ENCODE measurements at places on chromosomes 11 and 22.
A peak's percentile ranks its signal among the peaks of the same experiment; 100 is the strongest.

- no peak for DNase-seq
Observed at GRCh38 chr11:6194065-6194581, 4.9 kb upstream of the OR52W1 start.

DNA sequence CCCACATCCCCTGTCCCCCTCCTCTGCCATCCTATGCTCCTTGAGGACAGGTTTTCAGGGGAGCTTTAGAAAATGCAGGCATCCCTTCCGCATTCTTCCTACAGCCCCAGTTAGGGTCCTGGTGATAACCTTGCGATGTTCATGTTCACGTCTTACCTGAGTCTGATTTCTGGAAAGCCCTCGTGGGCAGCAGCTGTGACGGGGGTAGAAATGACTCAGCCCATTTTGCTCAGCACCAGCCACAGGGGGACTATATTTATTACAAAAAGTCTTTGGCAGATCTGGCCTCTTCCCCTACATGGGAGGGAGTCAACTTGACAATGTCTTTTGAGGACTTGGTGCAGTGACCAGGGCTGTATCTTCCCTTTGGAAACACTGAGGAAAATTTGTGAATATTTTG, 12.3 kb downstream of the PKNOX2 start:
- DNase-seq: no peak

GRCh38 chr11:129331217-129331616, 44.4 kb upstream of the BARX2 start:
- no peak for DNase-seq

GRCh38 chr11:102518296-102519094, 12.1 kb downstream of the MMP7 start:
- DNase-seq: peak; percentile 13

DNA sequence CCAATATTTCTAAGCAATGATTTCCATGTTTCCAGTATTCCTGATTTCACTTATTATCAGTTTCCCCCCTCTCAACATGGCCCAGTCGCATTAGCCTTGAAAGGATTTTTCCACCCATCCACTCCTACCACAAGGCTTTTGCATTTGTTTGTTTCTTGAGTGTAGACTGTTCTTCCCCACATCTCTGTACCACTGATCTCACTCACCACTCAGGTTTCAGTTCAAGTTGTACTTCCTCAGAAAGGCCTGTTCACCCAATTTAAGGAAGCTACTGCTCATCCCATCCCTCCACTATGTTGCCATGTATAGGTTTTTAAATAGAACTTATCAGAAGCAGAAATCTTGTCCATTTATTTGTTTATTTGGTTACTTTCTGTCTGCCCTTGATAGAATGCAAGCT, 472.3 kb downstream of the FAM181B start:
- DNase-seq: no peak

DNA sequence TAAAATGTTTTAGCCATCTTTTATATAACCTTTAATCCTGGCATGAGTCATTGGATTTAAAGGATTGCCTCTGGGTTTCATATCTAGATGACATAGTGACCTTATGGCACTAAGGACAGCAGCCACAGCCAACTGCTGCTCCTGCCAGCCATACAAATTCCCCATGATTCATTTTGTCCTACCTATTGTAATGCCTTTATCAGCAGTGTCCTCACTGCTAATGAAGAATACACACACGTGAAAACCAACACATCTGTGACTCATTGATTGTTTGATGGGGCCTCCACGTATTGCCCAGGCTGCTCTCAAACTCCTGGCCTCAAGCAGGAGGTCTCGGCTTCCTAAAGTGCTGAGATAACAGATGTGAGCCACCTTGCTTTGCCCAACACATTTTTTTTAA, 1.8 kb downstream of the LDHAL6A start:
- DNase-seq: no peak

- DNase-seq: peak; percentile 37
Observed at GRCh38 chr22:40666151-40666848, 13.0 kb upstream of the MCHR1 start.

DNA sequence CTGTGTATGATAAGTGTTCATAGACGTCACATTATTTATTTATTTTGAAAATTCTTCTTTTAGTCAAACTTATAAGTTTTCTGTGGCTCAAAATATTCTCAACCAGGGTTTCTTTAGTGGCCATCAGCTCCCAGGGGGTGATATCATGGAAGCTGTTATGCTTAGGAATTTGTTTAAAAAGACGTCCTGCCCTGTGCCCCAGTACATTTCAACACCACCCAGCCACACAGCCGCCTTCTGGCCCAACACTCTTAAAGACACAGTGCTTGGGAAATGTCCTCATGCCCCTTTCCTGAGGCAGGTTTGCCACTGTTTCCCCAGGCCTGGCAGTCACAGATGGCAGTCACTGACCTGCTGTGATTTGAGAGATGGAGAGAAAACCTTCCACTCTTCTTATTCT, 19.9 kb downstream of the TSKU start:
- DNase-seq: peak; percentile 80

DNA sequence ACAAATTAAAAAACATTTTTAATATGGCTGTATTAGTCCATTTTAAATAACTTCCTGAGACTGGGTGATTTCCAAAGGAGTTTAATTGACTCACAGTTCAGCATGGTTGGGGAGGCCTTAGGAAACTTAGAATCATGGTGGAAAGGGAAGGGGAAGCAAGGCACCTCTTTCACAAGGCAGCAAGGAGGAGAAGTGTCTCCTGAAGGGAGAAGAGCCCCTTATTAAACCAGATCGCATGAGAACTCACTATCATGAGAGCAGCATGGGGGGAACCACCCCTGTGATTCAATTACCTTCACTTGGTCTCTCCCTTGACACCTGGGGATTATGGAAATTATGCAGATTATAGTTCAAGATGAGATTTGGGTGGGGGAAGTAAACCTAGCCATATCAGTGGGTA, 488.6 kb downstream of the ETS1 start:
- DNase-seq: no peak

- no peak for DNase-seq
Observed at GRCh38 chr11:10747733-10748132, 3.3 kb upstream of the CTR9 start.

DNA sequence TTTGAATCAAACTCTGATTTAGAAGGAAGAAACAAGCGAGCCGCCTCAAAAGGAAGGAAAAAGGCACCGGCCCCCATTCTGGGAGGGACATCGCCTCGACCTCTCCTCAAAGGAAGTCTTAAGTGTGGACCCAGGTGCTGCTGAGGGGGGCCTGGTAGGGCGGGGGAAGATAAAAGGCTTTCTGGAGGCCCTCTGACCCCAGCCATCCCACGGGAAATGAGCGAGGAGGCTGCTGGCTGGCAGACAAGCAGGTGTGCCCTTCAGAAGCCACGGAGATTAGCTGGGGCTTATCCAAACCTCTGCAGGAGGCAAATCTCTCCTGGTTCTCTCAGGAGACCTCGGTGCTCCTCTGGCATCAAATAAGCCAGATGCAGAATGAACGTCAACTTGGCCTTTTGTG, 171.4 kb upstream of the BLID start:
- DNase-seq: no peak

DNA sequence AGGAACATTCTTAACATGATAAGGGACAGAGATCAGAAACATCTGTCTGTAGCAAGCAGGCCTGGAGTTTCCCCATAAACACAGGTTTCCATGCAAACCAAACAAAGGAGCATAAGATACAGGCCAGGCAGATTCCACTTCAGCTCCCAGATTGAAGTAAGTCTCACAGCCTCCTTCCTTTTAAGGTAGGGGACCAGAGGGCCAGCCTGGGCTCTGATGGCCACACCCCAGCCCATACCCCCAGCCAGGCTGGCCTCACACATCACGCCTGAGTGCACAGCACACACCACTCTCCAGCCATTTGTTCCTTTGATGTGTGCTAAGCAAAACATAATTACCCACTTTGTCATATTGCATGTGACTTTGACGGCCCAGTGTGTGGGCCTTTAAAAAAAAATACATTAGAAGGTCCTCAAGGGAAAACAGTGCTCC, 518.7 kb downstream of the NTM start:
- peak; percentile 70 for DNase-seq

GRCh38 chr22:40213478-40213877, 35.8 kb downstream of the TNRC6B start:
- DNase-seq: no peak

DNA sequence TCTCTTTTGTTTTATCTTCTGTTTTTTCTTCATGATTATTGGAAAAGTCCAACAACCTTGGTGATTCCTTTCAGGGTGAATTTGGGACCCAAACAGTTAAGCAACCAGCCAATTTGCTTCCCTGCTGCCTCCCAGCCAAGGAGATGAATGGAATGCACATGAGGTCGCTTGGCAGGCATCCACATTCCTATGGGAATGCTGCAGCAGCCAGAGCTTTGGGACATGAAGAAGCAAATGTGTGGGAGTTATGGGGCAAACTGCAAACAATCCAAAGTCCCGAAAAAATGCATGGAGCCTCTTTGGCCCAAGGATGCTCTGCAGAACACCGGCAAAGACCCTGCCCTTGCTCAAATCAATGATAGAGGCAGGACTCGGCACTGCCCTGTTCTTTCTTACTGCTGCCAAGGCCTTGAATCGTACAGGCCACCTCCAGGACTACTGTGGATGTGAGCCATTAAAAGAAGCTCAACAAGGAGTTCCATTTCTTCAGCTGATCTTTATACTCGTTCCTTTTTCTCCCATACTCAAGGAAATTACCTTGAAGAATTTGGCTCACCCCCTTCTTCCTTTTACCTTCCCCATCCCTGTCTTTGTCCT, 117.3 kb upstream of the TEAD1 start:
- peak; percentile 91 for DNase-seq

DNA sequence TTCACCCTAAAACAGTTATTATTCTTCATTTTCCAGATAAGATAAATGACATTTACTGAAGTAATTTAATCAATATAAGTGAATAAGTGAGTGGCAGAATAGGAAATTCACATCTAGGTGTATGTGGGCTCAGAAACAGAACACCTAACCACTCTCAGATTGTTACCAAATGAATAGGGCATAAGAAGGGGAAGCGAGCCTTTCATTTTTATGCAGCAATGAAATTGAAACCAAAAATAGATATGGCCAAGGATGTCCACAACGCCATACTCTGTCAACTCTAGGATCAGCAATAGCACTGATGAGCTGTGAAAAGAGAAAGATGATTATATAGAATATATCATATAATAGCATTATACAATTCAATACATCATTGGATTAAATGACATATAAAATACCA, 398.1 kb upstream of the API5 start:
- DNase-seq: no peak

GRCh38 chr22:28884747-28885350, 1.5 kb downstream of the ZNRF3 start:
- no peak for DNase-seq

GRCh38 chr22:45429981-45430775, 16.7 kb downstream of the RIBC2 start:
- DNase-seq: no peak

- DNase-seq: no peak
Observed at GRCh38 chr22:23137468-23137867, 4.3 kb downstream of the RSPH14 start.

DNA sequence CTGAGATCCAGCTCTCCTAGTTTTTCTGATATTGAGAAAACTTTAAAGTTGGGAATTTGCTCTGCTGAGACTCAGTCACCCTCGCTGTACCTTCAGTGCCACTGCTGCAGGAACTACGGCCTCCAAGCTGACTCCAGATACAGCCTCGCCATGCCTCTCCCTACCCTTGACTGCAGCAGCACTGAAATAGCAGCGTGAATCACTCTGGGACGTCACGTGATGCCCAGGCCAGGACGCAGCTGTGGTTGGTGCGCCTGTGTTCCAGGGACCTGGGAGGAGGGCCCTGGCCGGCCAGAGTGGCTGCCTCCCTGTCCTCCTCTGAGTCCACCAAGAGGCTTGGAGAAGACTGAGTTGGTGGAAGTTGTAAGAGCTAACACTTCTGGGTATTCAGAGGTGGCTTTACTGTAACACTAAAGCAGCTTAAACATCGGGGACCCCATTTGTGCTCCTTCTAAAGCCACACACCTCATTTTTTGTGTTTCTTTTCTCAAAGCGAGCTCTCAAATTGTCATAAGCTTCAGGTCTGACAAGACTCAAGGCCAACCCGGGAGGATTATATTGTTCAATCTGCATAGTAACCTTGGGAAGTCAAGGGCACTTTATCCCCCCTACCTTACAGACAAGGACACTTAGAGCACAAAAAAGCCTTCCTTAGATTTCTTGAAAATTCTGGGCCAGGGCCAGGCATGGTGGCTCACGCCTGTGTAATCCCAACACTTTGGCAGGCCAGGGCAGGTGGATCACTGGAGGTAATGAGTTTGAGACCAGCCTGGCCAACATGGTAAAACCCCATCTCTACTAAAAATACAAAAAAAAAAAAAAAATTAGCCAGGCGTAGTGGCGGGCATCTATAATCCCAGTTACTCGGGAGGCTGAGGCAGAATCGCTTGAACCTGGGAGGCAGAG, 4.2 kb upstream of the STIP1 start:
- peak; percentile 94 for DNase-seq

DNA sequence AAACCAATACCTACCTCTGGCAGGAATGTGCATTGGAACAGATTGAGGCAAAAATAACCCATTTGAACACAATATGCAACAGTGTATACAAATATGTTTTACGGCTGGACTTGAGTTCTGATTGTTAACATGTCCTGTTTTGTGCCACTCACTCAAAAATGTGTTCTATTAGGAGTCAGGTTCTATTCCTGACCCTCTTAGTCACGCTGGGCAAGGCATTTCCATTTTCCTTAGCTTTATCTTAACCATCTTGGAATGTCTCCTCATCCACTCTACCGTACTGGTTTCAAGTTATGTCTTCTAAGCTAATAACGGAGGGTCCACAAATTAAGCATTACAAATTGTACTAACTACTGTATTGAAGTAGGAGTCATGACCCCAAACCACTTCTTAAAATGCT, 78.6 kb downstream of the MAML2 start:
- DNase-seq: no peak

- DNase-seq: no peak
Observed at GRCh38 chr11:2612884-2613571, 86.8 kb downstream of the KCNQ1OT1 start.

GRCh38 chr22:27844656-27845591, 43.4 kb upstream of the MN1 start:
- DNase-seq: no peak

GRCh38 chr11:50333861-50334260, 301.2 kb downstream of the OR4C45 start:
- DNase-seq: no peak

DNA sequence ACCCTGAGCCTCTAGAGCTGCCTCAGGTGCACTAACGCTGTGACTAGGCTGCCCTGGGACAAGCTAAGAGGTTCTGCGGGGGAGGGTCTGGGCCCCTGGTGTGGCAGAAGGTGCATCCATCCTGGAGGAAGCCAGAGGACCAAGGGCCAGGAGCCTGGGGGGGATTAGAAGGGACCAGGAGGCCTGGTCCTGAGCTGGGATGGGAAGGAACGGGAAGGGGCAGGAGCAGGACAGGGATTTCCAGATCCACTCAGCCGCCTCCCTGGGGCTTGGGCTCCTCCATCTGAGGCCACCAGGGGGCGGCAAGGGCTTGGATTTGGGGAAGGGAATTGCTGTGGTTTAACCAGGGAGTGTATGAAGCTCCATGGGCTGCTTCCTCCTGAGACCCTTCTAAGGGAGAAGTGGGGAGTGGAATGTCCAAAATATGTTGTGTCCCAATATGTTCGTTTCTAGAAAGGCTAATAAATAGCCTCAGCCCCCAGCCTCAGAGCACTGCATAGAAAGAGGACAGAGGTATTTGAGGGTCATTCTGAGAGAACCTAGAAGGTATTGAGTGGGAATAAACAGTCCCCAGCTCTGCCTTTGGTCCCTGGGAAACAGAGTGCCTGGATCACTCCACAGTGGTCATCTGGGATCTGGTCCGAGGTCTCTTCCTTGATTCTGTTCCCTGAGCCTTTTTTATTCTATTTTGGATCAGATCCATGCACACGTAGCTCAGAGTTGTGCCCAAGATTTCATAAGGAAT, 17.4 kb upstream of the PRAME start:
- peak; percentile 80 for DNase-seq

- DNase-seq: no peak
Observed at GRCh38 chr11:123110397-123110796, 48.5 kb upstream of the HSPA8 start.
